Neural progenitor cell (in vitro differentiated cells): ENCODE measurements at places on chromosomes 3 and 15.

- no peak for DNase-seq
Measured at GRCh38 chr15:52715411-52715810, 36.2 kb upstream of the ATOSA start.

GRCh38 chr3:129469026-129469425, 29.0 kb downstream of the IFT122 start:
- no peak for DNase-seq

- DNase-seq: no peak
Measured at GRCh38 chr15:89385596-89386331, 51.1 kb upstream of the POLG start.

DNA sequence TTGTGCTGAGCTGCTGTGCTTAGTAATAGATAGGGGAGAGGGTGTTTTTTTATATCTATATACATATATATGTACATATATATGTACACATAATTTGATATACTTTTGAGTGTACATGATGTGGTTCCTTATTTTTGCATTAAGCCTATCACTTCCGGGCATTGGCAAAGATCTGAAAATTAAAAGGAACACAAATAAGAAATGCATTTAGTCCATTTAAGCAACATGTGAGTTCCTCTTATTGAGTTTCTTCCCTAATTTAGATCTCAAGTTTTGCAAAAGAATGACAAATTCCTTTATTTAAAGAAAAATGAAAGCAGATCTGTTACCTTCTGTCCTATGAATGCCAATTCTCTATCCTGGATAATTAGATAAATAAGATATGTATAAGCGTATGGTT, 435.1 kb downstream of the LPP start:
- DNase-seq: no peak

DNA sequence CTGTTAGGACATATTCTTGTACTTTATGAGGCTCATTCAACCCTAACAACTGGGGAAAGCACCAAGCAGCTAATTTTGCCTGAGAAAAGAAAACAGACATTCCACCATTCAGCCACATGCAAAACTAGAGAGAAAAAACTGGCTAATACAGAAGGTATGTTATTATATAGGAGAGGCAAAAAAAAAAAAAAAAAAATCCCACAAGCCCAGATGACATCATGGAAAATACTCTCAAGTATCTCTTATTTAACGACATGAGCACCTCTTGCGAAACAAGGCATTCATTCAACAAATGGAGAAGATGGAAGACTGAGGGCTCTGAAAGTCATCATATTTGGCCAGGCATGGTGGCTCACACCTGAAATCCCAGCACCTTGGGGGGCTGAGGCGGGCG, 61.5 kb downstream of the PRICKLE2 start:
- DNase-seq: no peak

- no peak for DNase-seq
Measured at GRCh38 chr3:11370191-11370590, 98.0 kb downstream of the ATG7 start.

- DNase-seq: no peak
Measured at GRCh38 chr3:18308096-18308650, 117.0 kb downstream of the SATB1 start.

DNA sequence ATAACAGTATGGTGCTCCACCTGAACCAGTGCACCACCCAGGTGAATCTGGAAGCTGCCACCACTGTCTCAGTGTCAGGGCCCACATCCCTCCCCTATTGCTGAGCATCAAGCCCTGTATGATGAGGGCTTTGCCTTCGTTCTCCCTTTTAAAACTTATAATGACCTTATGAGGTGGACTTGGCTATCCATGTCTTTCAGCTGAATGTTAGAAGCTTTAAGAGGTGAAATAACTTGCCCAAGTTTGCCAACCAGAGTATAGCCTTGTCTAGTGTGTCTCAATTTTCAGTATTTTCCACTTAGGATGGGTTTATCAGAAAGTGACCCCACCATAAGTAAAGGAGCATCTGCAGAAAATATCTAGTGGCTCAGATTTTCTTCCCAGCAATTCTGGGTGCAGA, 87.8 kb downstream of the SHOX2 start:
- no peak for DNase-seq

DNA sequence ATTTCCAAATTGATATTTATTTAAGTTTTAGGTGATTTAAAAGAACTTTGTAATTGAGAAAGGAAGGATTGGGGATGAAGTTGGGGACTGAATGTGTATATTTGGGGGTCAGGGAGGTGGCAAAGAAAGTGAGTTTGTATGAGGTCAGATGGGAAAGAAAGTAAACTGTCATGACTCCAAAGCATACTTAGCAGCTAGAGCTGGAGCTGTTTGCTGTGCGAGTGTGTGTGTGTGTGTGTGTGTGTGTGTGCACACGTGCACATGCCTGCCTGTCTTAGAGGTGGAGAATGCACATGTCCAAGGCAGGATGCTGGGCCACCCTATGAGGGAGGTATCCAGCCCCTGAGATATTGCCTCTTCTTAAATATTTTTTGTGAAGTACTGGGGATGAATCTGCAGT, 21.0 kb downstream of the BOC start:
- no peak for DNase-seq

DNA sequence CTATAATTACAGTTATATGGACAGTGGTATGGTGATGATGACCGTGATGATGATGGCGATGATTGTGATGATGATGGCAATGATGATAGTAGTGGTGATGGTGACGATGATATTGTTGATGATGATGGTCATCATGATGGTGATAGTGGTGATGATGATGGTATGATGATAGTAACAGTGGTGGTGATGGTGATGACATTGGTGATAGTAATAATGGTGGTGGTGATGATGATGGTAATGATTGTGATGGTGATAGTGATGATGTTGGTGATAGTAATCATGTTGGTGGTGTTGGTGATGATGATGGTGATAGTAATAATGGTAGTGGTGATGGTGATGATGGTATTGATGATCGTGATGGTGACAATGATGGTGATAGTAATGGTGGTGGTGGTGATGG, 504.4 kb downstream of the GABRG3 start:
- DNase-seq: no peak
